Left colon (tissue), 2 donors: ENCODE measurements at places on chromosomes 13 and 19. TPM values are rescaled to one million over a fixed set of nuclear protein-coding genes. Genes with fewer than 3 reads are reported as not detected.

DNA sequence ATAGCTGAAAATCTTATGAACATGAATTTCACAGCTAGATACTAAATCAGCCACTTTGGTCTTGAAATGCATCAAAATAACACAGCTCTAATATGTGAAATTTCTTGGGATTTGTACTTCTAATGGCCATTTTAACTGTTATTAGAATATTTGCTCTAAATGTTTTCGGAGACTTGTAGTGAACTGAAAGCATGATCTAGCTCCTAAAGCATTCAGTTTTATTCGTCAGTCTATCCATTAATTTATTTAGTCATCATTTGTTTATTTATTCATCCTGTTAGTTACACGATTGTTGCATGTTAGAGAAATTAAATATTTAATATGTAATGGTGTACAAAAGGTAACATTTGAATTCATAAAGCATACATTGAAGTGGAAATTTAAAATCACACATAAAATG lies 1132.7 kb downstream of the SLITRK1 start:
- no peak for DNase-seq

- DNase-seq: no peak
These were observed 36.9 kb downstream of the RGCC start for GRCh38 chr13:41494202-41494601.

DNA sequence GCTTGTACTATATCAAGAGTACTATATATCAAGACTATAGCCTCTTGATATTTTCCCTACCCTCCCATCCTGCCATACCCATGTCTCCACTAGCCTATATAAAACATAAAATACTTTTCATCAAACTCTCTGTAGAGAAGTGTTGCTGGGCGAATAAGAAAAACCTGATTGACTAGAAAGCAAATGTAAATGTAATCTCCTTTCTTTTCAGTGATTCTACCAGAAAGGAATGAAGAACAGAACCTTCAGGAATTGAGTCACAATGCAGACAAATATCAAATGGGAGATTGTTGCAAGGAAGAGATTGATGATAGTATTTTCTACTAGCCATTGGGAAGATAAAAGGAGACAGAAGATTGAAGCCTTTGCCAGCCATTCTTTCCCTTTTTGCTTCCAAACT lies 89.2 kb downstream of the KCNRG start:
- DNase-seq: no peak

DNA sequence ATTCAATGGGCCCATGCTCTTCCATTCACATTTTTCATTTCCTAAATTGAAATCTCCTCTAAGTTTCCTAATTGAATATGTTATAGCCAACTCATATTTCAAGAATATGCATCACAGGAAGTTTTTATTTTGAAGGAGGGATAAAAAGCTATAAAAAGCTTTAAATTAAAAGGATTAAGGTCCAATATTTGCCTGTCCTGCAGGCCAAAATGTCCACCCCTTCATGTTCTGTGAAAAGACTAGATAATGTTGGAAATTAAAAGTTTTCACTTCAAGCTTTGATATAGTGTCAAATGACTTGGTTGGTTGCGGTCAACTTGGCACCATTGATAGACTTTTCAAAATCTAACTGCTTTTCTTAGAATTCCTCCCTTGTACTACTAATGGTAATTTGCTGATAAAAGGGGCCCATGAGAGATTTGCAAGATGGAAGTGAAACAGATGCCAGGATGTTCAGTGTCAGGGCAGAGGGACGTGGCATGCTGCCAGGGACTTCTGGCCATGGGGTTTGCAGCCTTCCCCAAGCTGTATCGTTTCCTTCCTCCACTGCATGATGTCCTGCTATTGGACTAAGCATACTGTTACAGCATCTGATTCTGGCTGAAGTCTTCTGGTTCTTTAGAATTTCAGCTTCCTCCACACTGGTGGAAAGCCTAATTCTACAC lies 547.3 kb upstream of the MIR17HG start:
- DNase-seq: no peak

DNA sequence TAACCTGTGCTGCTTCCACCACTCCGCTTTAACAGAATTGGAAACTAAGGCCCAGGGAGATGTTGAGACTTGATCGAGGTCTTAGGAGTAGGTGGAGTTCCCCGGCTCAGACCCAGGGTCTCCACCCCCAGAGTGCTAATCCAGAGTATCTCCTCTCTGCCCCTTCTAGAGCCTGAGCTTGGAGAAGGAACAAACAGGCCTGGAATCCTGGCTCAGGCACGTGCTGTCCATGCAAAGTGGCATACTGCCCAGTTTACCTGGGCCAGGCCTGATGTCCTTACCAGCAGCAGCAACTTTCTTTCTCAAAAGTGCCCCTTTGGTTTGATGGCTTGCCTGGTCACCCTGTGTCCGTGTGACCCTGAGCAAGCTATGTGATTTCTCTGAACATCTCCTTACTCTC lies 3.7 kb downstream of the SYNGR4 start:
- no peak for DNase-seq

- no peak for DNase-seq
These were observed 22.6 kb upstream of the CD177 start for GRCh38 chr19:43330726-43331434.

- DNase-seq: no peak
These were observed 16.4 kb downstream of the PLEKHF1 start for GRCh38 chr19:29681422-29682235.

- DNase-seq: no peak
These were observed 6.4 kb upstream of the IPO5 start for GRCh38 chr13:97946951-97947588.

DNA sequence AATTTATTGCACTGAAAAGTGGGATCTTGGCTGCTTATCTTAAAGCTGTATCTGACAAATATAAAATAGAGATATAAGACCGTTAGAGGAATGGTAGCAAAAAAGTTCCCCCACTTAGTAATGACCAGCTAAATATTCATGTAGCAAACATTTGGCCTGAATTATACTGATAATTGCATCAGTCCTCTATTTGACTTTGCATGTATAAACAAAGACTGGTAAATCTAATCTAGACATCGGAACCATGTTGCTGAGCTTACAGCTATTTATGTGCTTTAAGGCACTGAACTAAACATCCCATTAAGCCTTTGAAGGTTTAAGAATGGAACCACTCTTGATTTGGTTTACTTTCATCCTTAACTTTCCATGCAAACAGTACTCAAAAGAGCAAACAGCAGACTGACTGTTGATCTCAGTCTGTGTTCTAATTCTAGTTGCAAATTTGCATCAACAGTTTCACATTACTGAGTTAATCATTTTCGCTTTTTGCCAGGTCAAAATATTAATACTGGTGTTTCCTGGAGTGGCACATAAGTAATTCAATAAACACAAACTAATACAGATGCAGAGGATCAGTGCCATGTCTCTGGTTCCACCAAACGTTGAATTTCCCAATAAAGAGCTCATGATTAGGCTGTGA lies 203.5 kb upstream of the HTR2A start:
- no peak for DNase-seq

DNA sequence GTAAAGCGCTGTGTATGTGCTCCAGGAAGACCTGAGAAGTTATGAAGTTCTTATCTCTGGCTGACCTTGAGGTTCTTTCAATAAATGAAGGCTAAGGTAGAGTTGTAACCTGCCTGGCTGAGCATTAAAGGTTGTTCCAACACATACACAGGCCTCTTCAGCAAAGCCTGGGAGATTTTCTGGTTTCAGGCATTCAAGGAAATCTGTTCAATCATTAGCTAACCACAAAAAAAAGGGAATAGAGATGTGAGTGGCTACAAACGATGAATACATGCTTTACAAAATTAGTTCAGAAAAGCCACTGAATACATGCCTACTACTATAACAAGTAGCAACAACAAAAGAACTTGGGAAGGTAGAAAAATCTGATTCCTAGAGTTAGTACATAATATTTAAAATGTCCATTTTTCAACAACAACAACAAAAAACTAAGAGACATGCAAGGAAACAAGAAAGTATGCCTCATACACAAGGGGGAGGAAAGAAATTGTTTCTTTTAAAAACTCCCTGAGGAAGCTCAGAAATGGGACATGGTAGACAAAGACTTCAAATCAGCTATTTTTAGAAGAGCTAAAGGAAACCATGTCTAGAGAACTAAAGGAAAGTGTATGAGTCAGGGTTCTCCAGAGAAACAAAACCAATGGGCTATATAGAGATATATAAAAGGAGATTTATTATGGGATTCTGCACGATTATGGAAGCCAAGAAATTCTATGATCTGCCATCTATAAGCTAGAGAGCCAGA lies 191.5 kb upstream of the IPO5 start:
- DNase-seq: no peak

- no peak for DNase-seq
These were observed 38.3 kb downstream of the NDFIP2 start for GRCh38 chr13:79519255-79519654.

- DNase-seq: no peak
These were observed 23.2 kb upstream of the CYP2A13 start for GRCh38 chr19:41064974-41065569.

DNA sequence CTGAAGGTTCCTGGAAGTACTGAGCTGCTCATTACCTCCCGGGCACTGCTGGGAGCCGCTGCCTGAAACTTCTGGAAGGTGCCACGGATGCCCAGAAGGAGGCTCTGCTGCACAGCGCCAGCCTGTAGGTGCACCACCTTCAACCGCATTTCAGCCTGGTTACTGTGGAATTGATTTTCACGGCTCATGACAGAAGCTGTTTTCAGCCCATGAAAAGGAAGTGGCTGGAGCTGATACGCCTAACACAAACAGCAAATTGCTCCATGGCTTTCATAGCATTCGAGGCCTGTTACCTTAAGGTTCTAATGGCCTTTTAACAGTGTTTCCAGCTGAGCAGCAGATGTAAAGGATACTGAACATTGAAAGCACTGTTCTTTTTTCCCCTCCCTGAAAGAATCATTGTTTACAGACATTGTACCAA lies 22.0 kb downstream of the GPC6 start:
- DNase-seq: peak; percentile 9

DNA sequence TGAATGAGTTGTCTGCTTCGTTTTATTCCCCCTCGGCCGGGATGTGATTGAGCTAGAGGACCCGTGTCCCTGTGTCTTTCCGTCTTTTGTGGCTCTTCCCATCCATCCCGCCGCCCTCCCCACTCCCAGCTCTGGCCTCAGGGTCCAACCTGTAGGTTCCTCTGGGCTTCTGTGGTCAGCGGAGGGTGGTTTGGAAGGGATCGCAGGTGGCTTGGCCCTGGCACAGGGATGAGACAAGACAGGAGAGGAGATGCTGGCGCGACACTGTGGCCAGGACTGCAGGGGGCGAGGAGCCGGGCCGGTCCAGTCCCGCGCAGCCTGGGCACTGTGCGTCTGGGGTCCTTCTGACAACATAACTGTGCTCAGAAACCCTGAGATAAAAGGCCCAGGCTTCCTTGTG lies 2.0 kb downstream of the EVI5L start:
- no peak for DNase-seq

DNA sequence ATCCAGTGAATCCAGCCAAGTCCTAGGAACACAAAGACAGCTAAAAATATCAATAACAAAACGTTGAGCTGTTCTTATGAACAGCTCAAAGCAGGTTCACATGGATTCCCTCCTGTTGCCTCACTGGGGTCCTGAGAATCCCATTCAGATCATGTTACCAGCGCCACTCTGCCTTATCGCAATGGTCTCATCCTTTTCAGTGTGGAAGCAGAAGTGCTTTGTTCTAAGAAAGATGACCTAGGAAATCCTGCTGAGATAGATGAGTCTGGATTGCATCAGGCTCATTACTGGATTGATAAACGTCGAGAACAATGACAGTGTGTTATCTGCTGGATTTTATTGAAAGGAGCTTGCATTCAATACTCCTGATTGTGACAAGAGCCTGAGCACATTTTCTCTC lies 87.0 kb downstream of the SLAIN1 start:
- no peak for DNase-seq

DNA sequence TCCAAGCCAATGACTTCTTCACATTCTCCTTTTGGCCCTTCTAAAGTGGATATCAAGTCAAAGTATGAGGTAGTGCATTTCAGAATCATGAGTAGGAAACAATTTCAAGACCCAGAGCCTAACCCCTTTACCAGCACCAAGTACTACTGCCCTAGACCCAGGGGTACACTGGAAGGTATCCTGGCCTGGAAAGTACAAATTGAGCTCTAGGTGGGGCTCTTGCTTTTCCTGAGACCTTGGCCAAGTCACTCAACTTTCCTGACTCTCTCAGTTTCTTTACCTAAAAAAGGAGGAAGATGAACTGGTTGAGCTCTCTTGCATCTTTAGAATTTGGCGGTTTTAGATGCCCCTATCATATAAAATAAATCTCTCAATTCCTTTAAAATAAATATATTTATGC lies 204.7 kb downstream of the FGF14 start:
- no peak for DNase-seq

GRCh38 chr19:18001777-18002345 lies 6.1 kb upstream of the ARRDC2 start:
- DNase-seq: no peak

DNA sequence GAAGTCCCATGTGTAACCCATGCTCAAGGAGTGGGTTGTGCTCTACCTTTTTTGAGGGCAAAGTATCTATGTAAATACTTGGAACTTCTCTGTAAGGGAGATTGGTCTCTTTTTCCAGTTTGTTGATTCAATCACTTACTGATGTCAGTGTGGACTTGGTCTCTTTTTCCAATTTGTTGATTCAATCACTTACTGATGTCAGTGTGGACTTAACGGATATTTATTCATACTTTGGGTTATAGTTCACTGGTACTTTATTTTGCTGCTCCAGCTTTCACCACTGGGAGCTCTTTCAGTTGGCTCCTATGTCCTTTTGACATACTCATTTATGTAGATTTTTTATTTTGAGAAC lies 36.4 kb downstream of the COG3 start:
- no peak for DNase-seq

GRCh38 chr19:58033741-58034476 lies at the start of gene ZSCAN1:
Gene ZSCAN1, plus strand, starts transcription at chr19:58034025. Its CDS starts 3,812 bp downstream, at chr19:58037837.
- DNase-seq: peak; percentile 80

- DNase-seq: no peak
These were observed 1121.9 kb upstream of the PCDH20 start for GRCh38 chr13:62537593-62537992.

DNA sequence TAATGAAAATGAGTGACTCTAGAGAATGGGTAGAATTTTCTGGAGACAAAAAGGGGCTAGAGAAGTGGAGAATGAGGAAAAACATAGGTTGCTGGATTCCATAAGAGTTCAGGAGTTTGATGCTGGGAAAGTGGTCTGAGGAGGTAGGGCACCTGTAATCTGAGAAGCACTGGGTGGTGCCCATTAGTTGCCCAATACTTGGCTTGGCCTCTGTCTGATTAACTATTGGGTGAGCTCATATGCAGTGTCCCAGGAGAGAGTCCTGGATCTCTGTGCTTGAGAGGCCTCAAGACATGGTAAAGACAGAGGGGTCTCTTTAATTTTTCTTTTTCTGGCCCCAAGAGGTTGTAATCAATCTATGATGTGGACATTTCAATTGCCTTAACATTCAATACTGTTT lies 390.1 kb downstream of the TDRD3 start:
- DNase-seq: no peak

DNA sequence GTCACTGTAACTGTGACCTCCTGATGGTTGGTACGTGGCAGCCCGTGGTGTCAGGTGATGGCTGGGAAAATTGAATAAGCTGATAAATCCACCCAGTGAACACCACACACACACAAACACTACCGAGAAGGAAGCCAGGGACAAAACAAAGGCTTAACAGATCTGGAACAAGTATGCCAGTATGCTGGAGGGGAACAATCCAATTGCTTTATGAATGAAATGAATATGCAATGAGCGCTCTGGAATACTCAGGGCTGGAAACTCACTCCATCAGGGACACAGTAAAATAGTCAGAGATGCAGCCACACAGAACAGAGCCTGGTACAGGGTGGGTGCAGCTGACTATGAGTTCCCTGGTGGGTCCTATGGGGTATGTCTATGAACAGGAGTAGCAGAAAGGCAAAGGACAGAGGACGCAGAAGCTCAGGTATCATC lies 16.7 kb downstream of the TMTC4 start:
- no peak for DNase-seq

GPR18 gene
- total RNA-seq: not detected

IRGC gene
- total RNA-seq: not detected

ZNF541 gene
- total RNA-seq: not detected

SEMA6B gene
- 2.6 TPM for total RNA-seq
